Thymus (tissue), 14 donors: ENCODE measurements at places on chromosomes 12 and 14. TPM values are rescaled to one million over a fixed set of nuclear protein-coding genes. Genes with fewer than 3 reads are reported as not detected.

DNA sequence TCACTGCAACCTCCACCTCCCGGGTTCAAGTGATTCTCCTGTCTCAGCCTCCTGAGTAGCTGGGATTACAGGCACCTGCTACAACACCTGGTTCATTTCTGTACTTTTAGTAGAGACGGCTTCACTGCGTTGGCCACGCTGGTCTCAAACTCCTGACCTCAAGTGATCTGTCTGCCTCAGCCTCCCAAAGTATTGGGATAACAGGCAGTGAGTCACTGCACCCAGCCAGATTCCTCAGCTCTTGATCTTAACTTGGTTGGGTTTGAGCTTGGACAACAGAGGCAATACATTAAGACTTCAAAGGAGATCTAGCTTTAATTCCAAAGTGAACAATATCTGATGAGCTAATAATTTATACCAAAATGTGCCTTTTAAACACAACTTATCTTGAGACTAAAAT lies 5.6 kb downstream of the DAZAP2 start:
- H3K4me1 ChIP-seq: peaks cover 30% of the 10 kb centered on the region
- no peak overlapping the region for H3K27ac ChIP-seq
- H3K27me3 ChIP-seq: no peaks in the 10 kb centered on the region
- H3K36me3 ChIP-seq: peaks cover 53% of the 10 kb centered on the region
- no peak overlapping the region for H3K4me3 ChIP-seq

SLC6A15 gene
- total RNA-seq: 0.09 TPM

DNA sequence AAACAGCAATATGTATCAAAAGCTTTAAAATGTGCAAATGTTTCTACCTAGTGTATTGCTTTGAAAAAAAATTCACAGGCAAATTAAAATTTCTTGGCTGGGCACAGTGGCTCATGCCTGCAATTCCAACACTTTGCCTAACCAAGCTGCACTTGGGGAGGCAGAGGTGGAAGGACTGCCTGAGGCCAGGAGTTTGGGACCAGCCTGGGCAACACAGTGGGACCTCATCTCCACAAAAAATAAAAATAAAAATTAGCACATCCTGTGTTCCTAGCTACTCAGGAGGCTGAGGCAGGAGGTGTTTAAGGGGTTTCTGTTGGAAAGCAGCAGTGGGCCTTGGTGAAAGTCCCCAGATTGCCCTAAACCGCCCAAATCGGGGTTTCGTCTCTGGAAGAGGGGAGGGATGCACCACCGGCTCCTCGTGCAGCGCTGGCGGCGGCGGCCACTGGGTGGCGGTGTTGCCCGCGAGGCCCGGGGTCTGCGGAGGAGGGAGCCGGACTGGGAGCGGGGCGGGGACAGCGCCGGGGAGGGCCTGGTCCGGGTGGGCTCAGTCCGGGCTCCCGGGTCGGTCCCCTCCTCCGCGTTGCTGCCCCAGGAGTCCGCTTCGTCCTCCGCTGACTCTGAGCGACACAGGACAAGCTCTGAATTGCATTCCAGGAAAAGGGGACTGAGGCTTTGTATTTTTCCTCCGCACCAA lies 265.6 kb downstream of the AACS start:
- H3K36me3 ChIP-seq: no peaks in the 10 kb centered on the region
- peaks cover 13% of the 10 kb centered on the region for H3K27me3 ChIP-seq
- no peak overlapping the region for H3K4me3 ChIP-seq
- H3K27ac ChIP-seq: no peak overlapping the region

- H3K27ac ChIP-seq: peak overlapping the region; percentile 36
- no peaks in the 10 kb centered on the region for H3K27me3 ChIP-seq
- peaks cover 56% of the 10 kb centered on the region for H3K36me3 ChIP-seq
- DNase-seq: no peak
These were observed 91.9 kb downstream of the LGMN start for GRCh38 chr14:92656306-92657081.

MANSC4 gene
- 0.14 TPM for total RNA-seq

ATXN2 gene
- 11.8 TPM for total RNA-seq
